ENCODE measurements at places on chromosomes 1 and 21.

- DNase-seq, result no peak
Measured at GRCh38 chr21:21481239-21481638, 483.0 kb downstream of the NCAM2 start.

DNA sequence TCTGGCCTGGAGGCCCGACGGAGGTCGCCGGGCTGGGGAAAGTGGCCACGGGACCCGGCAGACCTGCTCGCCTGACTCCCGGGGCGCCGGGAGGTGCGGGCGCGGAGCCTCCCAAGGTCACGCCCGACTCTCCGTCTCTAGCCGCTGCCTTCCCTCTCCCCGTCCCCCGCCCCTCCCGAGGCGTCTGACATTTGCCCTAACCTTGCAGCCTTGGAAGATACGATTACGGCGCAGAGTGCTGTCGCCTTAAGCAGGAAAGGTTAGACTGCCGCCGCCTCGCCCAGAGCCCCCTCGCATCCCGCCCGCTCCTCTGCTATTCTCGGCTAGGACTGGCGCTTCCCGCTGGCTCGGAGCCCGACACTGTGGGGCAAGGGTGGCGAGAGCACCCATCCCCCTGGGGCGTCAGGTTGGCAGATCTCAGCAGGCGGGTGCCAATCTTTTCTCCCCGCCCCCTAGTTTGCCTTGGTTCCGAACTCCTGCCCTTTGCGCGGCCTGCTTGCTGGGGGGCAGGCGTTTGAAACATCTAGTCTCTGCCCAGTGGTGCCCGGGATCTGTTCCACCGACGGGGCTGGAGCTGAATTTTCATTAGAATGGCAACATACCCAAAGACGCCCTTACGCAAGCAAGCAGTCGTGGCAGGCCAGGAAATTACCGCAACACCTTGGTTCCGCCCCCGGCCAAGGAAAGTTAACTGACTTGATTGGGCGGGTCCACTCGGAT, 835 bp downstream of the PGM1 start:
- peak; percentile 59 for DNase-seq

GRCh38 chr1:93694819-93695218, 13.2 kb upstream of the BCAR3 start:
- DNase-seq, result no peak

DNA sequence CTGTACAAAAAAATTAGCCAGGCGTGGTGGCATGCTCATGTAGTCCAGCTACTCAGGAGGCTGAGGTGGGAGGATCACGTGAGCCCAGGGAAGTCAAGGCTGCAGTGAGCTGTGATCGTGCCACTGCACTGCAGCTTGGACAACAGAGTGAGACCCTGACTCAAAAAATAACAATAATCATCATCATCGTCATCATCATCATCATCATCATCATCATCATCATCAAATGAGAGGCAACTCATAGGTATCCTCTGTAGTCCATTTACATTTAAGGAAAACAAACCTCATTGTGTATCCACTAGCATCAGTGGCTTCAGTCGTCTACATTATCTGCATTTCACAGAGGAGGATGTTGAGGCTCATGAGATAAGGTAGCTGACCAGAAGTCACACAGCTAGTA, 68.8 kb upstream of the SELENON start:
- no peak for DNase-seq

GRCh38 chr1:65423884-65424572, 3.6 kb downstream of the LEPR start:
- DNase-seq, result no peak

DNA sequence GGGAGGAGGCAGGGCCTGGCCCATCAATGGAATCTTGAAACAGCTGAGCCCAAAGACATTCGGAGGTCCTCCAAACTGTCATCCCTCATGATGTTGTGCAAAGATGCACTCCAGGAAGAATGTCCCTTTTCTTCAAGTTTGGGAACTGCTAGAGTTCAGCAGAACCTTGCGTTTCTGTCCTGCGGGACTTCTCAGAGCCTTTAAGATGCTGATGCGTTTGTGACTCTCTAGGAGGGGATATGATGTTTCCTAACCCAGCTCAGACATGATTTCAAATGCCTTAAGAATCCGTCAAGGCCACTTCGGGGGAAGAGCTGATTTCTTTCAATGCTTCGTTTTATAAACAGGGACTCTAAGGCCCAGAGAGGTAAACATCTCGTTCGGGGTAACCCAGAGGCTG, 35.5 kb downstream of the SPSB1 start:
- DNase-seq, result no peak

GRCh38 chr1:59214248-59215208, 82.4 kb upstream of the FGGY start:
- no peak for DNase-seq

DNA sequence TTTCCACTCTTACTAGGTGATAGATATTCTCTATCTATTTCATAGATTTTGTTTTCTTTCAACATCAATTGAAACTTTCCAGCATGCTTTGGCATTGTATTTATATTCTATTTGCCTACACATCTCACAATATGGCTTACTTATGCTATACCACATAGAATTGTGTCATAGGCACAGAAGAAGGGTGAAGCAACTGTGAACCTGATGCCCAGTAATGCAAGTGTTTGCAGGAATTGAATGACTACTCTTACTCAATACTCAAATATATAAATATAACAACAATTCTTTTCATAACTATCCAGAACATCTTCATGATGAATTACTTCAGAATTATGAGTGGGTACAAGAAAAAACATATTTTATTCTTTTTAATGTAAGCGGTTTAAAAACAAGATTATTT, 165.9 kb downstream of the PTBP2 start:
- DNase-seq, result no peak

GRCh38 chr1:17696417-17697301, 58.5 kb upstream of the ACTL8 start:
- DNase-seq, result no peak

GRCh38 chr1:207991583-207992026, 80.7 kb upstream of the CD34 start:
- no peak for DNase-seq

- DNase-seq, result peak; percentile 21
Measured at GRCh38 chr1:220368352-220369265, 96.4 kb upstream of the RAB3GAP2 start.

DNA sequence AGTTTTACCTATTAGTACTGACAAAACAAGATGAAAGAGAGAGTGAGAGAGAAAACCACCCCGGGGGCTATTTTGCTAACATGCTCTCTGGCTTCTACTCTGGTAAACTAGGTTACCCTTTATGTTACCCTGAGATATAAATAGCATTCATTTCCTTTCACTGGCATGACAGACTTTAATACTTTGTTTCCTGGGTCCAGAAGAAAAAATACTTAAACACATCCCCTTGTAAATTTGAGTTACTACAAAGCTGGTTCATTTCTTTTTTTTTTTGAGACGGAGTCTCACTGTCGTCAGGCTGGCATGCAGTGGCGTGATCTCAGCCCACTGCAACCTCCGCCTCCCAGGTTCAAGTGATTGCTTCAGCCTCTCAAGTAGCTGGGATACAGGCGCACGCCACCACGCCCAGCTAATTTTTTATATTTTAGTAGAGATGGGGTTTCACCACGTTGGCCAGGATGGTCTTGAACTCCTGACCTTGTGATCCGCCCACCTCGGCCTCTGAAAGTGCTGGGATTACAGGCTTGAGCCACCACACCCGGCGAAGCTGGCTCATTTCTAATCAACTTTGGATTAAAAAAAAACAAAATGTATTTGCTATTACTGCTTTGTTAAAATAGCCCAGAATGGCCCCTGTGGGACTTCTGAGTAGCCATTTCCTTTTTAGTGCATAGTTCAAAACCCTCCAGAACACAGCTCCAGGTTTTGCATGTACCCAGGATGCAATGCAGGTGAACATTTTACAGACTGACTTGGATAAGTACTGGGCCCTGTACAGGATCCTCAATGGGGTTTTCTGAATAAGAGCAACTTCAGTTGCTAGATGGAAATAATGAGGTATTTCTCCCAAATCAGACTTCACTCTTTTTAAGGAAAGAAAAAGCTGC, 20.6 kb downstream of the INPP5B start:
- DNase-seq, result peak; percentile 42

GRCh38 chr1:222547944-222548671, at the start of gene HHIPL2:
Gene HHIPL2, minus strand, starts transcription at chr1:222548104. Its CDS starts 60 bp downstream, at chr1:222548044.
- no peak for DNase-seq

- DNase-seq, result no peak
Measured at GRCh38 chr1:92075311-92075710, at the start of gene SETSIP. Gene SETSIP, minus strand, starts transcription at chr1:92075411. Its CDS starts 0 bp downstream, at chr1:92075411.

GRCh38 chr1:168964478-168964877, 142.0 kb upstream of the ATP1B1 start:
- no peak for DNase-seq

DNA sequence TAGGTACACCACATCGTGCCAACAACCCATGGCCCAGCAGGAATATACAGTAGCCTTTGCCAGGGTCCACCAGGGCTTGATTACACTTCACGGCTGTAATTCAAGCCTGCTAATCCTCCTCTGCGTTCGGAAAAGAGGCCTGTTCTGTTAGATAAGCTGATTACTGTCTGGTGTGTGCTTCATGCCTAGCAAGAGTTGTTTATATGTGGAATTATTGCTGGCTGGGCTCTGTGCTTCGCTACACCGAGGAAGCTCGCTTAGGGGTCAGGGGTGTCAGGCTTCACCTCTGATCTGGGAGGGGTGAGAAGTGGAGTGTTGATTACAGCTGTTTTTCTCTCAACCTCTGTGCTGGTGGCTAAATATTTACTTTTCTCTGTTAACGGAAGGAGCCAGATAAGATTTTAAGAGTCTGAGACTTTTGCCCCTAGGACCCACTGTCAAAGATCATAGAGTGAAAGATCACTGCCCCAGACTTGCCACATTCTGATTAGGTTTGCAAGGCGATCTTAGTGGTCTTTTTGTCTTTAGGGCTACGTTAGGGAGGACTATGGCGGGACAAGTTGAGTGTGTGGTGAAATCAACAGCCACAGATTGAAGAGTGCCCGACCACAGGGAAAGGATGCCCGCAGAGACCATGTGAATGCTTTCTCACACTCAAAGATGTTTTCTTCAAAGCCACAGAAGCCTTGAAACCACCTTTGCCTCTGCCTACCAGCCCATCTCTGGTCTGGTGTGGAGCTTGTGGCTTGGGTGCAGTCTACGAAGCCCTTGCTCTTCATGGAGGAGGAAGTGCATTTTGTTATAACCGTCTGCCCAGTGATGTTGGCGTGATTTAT, 216.1 kb downstream of the PBX1 start:
- DNase-seq, result no peak

- no peak for DNase-seq
Measured at GRCh38 chr1:18939398-18940302, 16.8 kb downstream of the IFFO2 start.

DNA sequence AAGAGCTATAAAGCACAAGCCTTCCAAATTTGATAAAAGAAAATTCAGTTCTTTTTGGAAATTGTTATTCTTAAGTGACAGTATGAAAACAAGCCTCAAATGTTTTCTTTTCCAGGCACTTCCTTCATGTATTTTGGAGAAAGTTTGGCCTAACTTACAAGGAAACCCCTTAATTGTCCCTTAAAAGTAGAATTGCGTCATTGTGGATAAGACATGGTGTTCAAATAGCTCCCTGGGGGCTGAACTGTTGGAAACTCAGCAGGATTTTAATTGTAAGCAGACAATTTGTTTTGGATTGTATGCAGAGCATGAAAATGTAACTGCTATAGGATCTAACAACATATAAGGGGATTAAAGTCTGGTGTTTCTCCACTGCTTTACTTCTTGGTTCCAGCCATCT, 35.4 kb upstream of the FGGY start:
- DNase-seq, result no peak

DNA sequence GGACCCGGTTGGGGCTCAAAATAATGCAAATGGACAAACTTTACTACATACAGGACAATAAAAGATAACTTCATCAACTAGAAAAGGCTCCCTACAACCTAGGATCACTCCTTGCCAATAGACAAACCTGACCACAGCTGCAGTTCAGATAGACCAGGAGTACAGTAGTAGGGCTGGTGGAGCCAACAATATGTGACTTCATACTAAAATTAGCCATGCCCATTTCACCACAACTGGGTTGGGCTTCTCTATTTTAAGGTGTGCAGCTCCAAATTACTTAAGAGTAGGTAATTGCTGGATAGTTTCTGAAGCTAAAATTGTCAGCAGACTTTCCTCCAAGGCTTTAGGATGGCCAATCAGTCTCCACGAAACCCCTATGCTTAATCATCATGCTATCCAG, 3.9 kb downstream of the DENND1B start:
- no peak for DNase-seq

- DNase-seq, result no peak
Measured at GRCh38 chr1:19409477-19410341, 75.6 kb downstream of the CAPZB start.

DNA sequence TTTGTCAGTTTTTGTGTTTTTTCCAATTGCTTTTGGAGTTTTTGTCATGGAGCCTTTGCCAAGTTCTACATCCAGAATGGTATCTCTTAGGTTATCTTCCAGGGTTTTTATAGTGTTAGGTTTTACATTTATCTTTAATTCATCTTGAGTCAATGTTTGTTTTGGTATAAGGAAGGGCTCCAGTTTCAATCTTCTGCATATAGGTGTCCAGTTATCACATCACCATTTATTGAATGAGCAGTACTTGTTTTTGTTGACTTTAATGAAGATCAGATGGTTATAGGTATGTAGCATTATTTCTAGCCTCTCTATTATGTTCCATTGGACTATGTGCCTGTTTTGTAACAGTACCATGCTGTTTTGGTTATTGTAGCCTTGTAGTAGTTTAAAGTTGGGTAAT, 1233.1 kb downstream of the PLA2G4A start:
- no peak for DNase-seq

GRCh38 chr21:36591326-36591970, 107.5 kb upstream of the SIM2 start:
- no peak for DNase-seq

DNA sequence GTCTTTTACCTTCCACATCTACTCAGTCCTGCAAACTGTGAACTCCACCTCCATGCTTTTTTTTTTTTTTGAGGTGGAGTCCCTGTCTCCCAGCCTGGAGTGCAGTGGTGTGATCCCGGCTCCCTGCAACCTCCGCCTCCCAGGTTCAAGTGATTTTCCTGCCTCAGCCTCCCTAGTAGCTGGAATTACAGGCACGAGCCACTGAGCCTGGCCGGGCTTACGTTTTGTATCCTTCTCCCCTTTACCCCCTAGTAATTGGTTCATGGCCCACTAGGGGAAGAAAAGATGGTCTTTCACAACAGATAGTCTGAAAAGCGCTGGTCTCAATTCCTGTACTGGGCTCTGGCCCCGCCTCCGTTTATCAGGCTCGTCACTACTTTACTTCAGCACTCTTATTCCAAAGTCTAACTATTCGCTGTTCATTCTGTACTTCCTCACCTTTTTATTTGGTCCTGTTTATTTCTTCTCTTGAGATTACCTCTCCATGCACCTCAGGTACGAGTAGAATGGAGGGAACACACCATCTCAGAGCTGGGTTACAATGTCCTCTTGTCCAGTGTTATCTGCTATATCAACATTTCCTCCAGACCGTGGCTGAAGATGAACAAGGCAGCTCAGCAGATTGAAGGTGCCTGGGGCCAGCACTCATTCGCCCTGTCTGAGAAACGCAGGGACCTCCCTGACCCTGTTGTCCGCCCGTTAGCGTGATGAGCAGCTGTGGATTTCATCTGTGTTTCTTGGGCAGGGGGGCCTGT, 16.2 kb downstream of the CNST start:
- no peak for DNase-seq

Data from GM13977 (cell line).